ENCODE measurements at places on chromosomes 7 and 10. TPM values are rescaled to one million over a fixed set of nuclear protein-coding genes. Genes with fewer than 3 reads are reported as not detected.

RBP4 gene
- not detected for total RNA-seq

DNA sequence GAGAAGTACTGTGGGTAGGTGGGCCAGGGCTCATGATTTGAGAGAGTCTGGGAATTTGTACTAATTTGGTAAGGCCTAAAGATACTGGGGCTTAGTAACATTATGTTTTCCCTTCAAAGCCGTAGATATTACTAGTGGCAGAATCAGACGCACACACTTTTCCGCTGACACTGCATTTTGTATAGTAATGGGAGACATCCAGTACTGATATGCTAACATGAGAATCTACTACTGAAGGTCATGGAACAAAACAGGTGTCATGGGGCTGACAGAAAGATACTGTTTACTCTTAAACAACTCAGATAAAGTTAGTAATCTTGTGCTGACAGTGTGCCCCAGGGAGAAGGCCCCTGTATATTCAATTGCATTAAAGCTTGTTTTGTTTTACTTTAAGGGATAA, 11.1 kb upstream of the GIMAP7 start:
- no peak for DNase-seq

SAMD9L gene
- total RNA-seq, result not detected

CCDC3 gene
- total RNA-seq, result 4.3 TPM

DNA sequence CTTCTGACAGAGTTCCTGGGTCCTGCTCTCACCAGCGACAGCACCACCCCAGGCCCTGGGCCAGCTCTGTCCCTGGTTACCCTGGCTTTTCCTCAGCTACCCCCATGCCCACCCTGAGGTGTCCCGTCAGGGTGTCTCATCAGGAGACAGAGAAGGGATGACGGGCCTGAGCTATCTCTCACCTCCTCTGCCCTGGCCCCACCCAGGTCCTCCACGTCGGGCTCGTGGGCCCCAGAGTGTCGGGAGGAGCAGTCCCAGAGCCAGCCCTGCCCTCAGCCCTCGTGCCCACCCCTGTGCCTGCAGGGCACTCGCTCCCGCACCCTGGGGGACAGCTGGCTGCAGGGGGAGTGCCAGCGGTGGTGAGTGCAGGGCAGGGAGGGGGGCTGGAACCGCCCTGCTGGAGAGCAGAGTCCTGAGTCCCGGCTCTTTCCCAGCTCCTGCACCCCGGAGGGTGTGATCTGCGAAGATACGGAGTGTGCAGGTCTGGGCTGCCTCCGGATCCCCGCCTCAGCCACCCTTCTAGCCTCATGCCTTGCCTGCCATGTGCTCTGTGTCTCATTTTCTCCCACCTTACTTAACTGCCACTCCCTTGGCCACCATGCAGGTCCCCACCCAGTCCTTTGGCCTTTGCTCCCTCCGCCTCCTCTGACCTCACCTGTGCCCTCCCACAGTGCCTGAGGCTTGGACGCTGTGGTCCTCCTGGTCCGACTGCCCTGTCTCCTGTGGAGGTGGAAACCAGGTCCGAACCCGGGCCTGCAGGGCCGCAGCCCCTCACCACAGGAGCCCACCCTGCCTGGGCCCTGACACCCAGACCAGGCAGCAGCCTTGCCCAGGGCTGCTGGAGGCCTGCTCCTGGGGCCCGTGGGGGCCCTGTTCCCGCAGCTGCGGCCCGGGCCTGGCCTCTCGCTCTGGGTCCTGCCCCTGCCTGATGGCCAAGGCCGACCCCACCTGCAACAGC, 16.7 kb upstream of the ZNF862 start:
- no peak for DNase-seq

GRCh38 chr7:47071866-47072265, 510.0 kb downstream of the TNS3 start:
- DNase-seq, result no peak
